SK-N-SH (cell line): ENCODE measurements at places on chromosomes 2 and 18. TPM values are rescaled to one million over a fixed set of nuclear protein-coding genes. Genes with fewer than 3 reads are reported as not detected.

DNA sequence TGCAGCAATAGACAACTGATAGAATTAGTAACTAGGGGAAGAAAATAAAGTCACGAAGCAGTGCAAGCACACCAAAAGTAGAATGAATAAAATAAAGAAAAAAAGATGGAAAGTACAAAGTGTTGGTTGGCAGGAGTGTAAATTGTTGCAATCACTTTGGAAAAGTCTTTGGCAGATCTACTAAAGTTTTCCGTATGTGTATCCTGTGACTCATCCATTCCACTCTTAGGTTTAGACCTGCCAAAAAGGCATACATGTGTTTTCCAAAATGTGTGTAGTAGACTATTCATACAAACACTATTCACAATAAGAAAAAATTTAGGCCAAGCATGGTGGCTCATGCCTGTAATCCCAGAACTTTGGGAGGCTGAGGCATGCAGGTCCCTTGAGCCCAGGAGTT, 282.1 kb upstream of the FSIP2 start:
- no peak for DNase-seq

DNA sequence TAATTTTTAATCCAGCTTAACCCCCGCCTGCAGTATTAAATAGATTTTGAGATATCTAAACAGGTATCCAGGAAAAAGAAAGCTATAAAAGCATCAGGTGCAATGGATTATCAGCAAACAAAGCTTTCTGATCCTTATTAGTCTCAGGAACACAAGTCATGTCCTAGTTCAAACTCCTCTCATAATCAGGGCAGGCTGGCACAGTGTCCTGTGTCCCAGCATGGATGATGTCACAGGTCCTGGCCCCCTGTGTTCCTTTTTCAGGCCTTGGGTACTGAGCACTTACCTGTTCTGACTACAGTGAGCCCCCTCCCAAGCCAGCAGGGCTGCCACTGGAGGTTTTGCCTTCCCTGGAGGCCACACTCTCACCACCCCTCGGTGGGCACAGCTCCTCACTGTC, 19.5 kb upstream of the MRO start:
- DNase-seq = no peak

GRCh38 chr2:31748041-31748440, 167.3 kb upstream of the SRD5A2 start:
- DNase-seq = no peak

GRCh38 chr2:78615956-78616355, 409.5 kb upstream of the REG3G start:
- DNase-seq = no peak

AQP4 gene
- not detected in 2 replicates for polyA plus RNA-seq

DNA sequence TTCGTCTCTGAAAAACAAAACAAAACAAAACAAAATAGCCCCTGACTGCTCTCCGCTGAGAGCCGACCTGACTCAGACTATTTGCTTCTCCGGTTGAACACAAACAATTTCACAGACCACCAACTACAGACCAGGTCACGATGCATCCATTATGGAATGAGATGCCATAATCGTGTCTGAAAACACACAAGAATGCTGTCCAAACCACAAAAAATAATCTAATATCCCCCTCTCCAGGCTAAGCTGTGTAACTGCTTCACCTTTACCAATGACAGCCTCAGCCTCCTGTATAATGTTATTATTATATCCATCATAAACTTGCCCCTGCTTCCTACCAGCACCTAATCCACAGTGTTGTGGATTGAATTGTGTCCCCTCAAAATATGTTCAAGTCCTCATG, 114.7 kb downstream of the DNAH6 start:
- DNase-seq = peak; percentile 36

GALM gene
- polyA plus RNA-seq = 17.1 and 17.9 TPM in 2 replicates

DNA sequence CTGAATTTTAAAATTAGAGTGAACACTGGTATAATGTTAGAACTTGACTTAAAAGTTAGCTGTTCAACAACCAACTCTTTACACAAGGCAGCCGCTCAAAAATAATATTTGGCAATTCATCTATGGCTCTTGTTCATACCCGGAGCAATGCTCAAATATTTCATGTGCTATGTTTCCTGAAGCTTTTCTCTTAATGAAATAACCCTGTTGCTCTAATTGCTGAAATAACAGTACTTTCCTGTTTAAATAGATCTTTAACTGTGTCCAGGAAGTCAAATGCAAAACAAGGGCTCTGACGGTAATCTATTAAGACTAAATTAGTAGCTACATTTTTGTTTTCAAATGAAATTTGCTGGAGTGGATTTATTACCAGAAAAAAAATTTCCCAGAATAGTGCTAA, 33.7 kb downstream of the RFTN2 start:
- no peak for DNase-seq

FAM237A gene
- polyA plus RNA-seq = not detected in 2 replicates

HS1BP3 gene
- 18.7 and 20.1 TPM in 2 replicates for polyA plus RNA-seq

DNA sequence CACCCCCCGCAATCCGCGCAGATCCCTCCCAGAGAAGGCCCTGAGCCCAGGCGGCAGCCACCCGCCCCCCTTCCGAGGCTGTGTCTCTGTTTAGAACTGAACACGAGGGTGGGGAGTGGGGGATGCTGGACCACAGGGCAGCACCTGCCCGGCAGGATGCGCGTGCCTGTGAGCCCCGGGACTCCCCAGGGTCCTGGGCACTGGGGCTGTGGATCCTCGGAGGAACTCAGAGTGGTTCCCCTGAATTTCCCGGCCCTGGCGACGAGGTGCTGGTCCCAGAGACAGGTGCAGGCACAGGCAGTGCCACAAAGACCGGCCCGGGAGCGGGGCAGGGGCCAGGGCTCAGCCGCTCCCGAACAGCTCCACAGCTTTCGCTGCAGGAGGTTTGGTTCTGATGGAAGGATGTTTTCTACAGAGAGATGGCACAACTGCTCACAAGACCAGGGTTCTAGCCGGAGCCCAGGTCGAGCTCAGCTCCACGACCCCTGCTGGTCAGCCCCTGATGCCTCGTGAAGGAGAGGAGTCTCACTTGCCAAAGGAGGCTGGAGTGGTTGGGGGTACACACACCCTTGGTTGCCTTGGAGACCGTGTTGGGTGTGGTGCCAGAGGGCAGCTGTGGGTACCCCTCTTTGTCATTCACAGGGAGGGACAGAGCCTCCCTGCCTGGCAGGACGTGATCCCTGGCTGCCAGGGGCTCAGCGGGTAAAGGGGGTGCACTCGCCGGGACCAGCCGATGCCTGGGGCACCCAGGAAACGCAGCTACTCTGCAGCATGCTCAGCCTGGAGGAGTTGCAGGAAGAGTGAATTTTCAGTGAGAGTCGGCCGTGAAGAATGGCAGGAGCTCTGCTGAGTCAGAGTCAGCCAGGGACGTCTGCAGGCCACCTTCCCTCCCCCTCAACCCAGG, 4.4 kb upstream of the NEU4 start:
- DNase-seq = peak; percentile 62

GRCh38 chr2:45636008-45636407, 15.5 kb upstream of the PRKCE start:
- DNase-seq = no peak

DNA sequence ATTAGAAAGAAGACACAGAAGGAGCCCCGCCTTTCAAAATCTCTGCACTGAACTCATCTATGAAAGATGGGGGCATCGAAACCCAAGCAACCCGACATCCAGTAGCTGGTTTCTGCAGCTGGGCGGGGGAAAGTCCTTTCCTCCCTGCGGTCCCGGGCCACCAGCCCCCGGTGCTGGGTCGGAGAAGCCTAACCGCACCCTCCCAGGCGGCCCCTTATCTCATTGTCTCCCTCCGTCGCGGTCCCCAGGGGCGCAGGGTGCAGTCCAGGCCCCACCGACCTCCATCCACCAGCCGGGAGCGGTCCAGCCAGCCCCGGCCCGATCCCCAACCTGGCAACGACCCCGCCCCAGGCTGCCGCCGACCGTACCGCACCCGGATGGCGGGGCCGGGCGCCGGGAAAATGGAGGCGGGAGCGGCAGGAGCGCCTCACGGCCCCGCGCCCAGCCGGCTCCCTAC, 452 bp downstream of the RAPH1 start:
- peak; percentile 87 for DNase-seq

DNA sequence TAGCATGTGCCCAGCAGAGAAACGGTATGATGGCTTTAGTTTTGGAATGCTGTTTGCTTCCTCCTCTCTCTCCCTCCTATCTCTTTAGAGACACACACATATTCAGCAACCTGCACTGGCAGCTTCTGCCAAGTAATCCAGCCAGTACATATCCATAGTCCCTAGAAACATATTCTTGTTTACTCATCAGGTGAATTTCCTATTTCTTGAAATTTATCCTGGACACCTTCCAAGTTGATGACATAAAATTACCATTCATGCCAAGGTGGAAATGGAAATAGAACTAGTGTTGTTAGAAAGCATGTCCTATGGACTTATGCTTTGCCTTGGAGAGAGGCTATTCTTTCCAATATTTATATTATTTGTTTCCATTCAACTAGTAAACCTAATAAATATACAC, 50.9 kb upstream of the RGPD4 start:
- no peak for DNase-seq

PGAP1 gene
- 3.4 and 3.8 TPM in 2 replicates for polyA plus RNA-seq

CABYR gene
- polyA plus RNA-seq = 15.0 and 15.2 TPM in 2 replicates

DNA sequence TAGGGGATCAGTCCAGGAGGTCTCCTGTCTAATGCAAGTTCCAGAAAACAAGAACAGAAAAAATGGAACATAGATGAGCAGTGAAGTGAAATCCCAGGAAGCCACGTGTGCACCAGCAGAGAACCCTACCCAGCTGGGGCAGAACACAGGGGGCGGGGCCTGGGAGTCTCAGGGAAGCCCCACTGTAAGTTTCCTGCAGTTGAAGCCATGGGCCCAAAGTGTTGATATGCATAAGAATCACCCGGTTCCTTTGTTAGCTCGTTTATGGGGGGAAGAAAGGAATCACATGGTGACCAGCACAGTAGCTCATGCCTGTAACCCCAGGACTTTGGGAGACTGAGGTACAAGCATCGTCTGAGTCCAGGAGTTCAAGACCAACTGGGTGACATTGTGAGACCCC, 131.3 kb downstream of the INO80D start:
- DNase-seq = no peak

GRCh38 chr2:11680901-11681721, 11.1 kb upstream of the NTSR2 start:
- DNase-seq = no peak

- no peak for DNase-seq
These were observed 8.3 kb downstream of the IL1B start for GRCh38 chr2:112828251-112828691.

- DNase-seq = no peak
These were observed 96.8 kb downstream of the CAPN13 start for GRCh38 chr2:30710461-30710860.

DNA sequence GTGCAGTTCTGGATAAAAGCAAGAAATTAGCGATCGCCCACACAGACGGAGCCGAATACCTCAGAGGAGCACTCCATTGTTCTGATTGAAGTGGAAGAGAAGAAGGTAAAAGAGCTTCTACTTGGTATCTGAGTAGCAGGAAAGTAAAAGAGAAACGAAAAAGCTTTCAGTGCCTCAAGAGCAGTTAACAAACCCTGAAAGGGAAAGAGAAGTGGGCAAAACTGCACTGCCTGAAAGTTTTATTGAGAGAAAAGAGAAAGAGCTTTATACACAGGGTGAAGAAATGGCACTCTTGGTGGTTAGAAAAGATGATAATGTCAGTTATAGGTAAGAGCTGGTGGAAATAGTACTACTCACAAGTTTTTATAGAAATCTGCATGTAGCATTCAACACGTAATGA, 192.8 kb downstream of the CDCA7 start:
- DNase-seq = no peak
